ENCODE measurements at places on chromosomes 13 and 19.

DNA sequence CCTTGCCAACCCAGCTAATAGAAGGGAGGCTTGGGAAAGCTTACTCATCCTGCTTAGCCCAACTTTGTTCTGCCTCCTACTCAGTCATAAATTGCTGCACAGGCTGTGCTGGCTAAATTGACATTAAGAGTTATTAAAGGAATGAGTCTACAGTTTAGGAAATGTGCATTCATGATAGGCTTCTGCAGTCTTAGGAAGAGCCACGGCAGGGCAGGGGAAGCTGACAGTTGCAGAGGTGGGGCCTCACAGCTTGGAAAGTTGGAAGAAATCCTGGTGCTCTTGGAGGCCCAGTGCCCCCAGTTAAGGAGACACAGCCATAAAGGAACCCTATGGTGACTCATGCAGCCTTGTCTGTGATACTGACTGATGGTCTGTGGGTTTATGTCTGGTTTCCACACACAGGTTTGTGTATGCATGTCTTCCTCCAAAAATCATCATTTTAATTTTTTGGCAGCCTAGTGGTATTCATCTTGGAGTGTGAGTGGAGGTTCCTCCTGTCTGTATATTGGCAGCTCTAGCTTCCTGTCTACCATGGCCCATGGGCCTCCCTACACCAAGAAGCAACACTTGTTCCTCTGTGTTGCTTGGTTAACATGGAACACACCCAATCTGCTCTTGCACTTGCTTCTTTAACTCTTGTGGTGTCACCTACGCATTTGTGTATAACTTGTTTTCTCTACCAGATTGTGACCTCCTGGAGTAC, 135.0 kb upstream of the KL start:
- DNase-seq, result no peak

- DNase-seq, result no peak
These were observed 19.1 kb downstream of the LRCH1 start for GRCh38 chr13:46571909-46572595.

GRCh38 chr13:66180836-66181235, 1049.3 kb downstream of the PCDH9 start:
- no peak for DNase-seq

GRCh38 chr13:42041684-42042035, 6.8 kb upstream of the DGKH start:
- DNase-seq, result no peak

GRCh38 chr13:33108620-33109019, 92.4 kb downstream of the KL start:
- DNase-seq, result no peak

DNA sequence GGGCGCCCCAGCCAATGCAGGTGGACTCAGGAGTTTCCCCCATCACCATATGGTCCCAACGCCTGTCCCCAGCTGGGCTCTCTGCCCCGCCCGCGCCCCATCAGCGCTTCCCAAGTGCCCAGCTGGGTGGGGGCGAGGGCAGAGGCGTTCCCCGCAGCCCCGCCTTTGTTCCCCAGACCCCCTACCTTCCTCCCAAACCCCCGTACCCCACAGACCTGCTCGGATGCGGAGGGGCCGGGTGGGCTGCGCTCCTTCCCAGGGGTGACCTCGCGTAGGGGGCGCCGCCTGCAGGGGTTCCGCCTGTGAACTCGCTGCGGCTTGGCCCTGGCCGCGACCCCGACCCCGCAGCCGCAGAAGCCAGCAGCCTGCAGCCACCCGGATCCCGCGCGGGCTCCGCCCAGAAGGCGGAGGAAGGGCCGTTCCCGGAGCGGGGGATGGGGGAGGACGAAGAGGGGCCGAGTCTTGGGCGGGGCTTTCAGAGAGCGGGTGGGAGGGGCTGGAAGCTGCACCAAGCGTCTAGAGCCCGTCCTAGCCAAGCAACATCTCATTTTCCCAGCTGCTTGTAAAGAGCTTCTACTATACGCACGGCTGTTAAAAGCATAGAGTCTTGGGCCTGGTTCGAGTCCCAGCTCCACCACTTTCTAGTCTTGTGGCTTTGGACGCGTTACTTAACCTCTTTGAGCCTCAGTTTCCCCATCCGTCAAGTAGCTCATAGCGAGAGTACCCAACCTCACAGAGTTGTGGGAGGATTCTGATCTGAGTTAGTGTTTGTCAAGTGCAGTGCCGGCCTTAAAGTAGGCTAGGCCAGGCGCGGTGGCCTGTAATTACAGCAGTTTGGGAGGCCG, at the start of gene RAB3D:
Gene RAB3D (minus strand): TSS at position 404 of the 845 bp plus-strand sequence. CDS start 2,258 bp downstream, outside the sequence.
- peak; percentile 82 for DNase-seq

DNA sequence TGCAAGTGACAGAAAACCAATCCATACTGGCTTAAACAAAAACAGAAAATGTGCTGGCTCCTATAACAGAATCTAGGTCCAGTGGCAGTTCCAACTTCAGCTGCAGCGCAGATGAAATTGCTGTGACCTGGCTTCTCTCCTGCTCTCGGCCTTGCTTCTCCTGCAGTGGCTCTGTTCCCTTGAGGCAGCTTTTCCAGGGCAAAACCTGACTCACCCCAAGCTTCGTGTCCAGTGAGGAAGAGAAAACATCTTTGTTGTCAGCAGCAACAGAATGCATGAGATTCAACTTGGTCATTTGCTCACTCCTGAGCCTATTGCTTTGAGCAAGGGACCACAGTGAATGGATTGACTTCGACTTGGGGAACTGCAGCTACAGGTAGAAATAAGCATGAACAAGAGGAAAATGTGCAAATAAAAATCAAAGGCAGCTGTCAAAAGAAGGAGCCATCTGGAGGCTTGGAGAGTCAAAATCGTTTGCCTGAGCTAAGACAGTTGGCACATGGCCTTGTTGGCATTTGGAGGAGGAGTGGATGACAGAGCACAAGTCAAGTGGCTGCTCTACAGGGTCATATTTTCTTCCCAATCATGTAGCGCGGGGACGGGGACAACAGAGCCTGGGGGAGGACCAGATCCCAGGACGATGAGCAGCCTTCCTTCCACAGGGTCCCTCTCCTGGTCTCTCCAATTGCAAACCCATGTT, 523.4 kb downstream of the FGF9 start:
- DNase-seq, result no peak

DNA sequence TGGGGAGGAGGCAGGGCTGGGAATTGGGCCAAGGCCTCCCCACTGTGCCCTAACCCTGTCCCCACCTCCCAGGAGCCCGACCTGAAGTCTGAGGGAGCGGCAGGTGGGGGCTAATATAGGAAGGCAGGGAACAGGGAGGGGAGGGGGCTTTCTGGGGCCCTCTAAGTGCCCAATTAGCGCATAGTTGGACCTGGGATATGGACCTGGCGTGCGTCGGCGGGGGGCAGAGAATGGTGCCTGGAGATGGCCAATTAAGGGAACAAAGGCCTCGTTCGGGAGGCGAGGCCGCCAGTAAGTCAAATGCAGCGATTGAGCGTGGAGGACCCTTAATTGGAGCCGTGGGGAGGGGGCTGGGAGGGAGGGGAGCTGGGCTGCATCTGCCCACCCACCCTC, at the start of gene C19orf85:
Gene C19orf85 (minus strand): TSS at position 90 of the 393 bp plus-strand sequence. CDS start 197 bp downstream, outside the sequence.
- DNase-seq, result no peak

- DNase-seq, result no peak
These were observed 41.8 kb downstream of the SACS start for GRCh38 chr13:23391752-23392151.

GRCh38 chr19:40553885-40554857, 22.5 kb upstream of the SHKBP1 start:
- no peak for DNase-seq

- DNase-seq, result no peak
These were observed 42.4 kb upstream of the WDFY2 start for GRCh38 chr13:51541809-51542258.

DNA sequence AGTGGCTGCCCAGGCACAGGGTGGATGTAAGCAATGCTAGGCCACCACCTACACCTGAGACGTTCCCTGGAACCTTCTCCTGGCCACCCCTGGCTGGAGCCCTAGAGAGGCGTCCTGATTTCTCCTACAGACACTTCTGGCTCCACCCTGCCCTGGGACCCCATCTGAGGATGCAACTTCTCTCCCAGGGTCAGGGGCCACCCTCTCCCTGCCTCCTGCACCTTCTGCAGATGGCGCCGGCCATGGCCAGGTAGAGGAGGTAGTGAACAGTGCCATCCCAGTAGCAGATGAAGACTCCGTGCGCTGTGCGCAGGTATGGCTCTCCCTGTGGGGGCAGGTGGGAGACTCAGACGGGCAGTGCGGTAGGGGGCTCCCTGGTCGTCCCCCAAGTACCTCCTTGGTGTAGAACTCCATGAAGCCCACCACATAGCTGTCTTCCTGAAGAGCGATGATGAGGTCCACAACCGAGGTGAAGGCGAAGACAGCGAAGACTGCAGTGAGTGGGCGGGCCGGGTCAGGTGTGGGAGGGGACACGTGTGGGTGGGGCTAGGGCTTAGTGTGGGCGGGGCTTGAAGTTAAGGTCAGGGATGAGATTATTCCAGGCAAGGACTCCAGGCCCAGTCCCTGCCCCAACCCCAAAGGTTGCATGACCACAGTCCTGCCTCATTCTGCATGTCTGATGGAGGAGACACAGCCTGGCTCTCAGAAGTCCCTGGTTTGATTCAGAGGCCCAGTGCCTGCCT, 3.0 kb downstream of the TM6SF2 start:
- DNase-seq, result no peak

DNA sequence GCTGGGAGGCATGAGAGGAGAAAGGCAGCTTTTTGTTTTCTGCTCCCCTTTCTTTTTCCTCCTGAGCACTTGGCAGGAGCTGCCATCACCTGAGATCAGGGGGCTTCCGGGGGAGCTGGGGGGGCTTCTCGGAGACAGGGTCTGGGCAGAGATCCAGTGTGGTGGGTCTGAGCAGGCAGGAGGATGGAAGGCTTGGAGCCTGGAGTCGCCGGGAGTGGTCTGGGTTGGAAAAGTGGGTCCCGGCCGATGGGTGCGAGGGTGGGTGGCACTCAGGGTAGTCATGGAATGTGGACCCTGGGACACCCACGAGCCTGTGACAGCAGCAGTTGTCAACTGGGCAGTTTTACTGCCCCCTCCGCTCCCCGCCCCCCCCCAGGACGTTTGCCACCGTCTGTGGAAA, 2.2 kb upstream of the ADM5 start:
- no peak for DNase-seq

GRCh38 chr13:88908961-88909441, 1237.8 kb downstream of the SLITRK5 start:
- DNase-seq, result no peak
